ENCODE measurements at places on chromosomes 3 and 15.

- DNase-seq: no peak
Observed at GRCh38 chr3:138974462-138974861, 27.4 kb downstream of the FOXL2NB start.

GRCh38 chr3:170689296-170689829 is 103.5 kb upstream of the SLC7A14 start:
- no peak for DNase-seq

DNA sequence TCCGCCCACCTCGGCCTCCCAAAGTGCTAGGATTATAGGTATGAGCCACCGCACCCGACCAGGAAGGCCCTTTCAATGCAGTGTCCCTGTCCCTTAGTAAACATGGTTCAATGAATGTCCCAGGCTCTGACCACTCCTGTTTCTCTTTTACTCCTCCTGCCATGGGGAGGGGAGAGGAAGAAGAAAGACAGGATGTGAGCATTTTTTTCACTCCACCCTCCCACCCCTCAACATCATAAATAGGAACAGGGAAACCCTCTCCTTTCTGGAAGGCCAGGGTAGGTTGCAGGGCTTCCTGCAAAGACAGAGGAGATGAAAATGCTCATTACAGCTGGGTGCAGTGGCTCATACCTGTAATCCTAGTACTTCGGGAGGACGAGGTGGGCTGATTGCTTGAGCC is 7.5 kb upstream of the TATDN2 start:
- no peak for DNase-seq

GRCh38 chr3:17420668-17421067 is 321.8 kb downstream of the TBC1D5 start:
- no peak for DNase-seq

DNA sequence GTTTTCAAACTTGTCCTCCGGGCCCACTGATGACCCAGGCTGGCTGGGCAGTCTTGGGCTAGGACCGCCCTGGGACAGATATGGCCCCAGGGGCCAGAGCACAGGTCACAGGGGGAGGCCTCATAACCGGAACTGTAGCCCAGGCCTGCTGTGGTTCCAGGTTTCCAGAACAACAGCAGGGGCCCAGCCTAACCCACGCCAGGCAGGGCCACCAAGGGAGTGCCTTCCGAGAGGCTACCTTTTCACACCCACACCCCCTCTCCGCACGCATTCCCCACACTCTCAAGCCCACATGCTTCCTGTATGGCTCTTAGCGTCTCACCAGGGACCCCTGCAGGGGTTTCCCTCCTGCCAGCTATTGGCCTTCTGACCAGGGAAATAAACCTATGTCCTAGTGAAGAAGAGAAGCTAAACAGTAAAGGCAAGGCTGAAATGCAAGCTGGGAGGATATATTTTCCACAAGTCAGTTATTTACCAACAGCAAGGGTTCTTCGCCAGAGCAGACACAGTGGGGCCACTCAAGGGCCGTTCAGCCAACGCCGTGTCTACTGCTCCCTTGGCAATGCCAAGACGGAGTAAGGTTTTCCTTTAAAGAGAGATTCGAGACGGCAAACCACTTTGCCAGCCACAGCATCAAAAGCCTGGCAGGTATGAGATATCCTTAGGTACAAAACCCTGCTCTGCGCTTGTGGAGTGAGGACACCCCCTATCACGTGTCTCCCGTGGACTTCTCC is 135.1 kb downstream of the ATP10A start:
- no peak for DNase-seq

DNA sequence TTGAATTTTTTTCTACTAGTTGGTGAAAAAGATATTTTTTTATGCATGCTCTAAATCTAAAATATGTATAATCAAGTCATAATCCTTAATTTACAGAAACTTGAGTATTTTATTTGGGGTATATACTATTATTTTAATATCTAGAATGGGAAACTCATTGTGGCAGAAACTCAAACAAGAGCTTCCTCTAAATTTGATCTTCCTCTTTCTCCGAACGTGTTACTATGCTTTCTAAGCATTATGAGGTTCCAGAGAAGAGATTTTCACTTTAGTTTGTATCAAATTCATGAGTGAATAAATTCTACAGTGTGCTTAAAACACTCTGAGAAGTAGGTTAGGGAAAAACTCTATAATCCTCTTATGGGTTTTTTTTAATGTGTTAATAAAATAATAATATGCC is 173.1 kb downstream of the POTEB3 start:
- no peak for DNase-seq

- DNase-seq: no peak
Observed at GRCh38 chr3:72299823-72300222, 514.9 kb upstream of the PROK2 start.

All from activated CD4-positive, CD25-positive, alpha-beta regulatory T cell treated with anti-CD3 and anti-CD28 coated beads, Interleukin-2, amount 50 U/mL, for 16 hours (primary cell).